Cardiac fibroblast (primary cell): ENCODE measurements at places on chromosomes 3 and 15.
A peak's percentile ranks its signal among the peaks of the same experiment; 100 is the strongest.

DNA sequence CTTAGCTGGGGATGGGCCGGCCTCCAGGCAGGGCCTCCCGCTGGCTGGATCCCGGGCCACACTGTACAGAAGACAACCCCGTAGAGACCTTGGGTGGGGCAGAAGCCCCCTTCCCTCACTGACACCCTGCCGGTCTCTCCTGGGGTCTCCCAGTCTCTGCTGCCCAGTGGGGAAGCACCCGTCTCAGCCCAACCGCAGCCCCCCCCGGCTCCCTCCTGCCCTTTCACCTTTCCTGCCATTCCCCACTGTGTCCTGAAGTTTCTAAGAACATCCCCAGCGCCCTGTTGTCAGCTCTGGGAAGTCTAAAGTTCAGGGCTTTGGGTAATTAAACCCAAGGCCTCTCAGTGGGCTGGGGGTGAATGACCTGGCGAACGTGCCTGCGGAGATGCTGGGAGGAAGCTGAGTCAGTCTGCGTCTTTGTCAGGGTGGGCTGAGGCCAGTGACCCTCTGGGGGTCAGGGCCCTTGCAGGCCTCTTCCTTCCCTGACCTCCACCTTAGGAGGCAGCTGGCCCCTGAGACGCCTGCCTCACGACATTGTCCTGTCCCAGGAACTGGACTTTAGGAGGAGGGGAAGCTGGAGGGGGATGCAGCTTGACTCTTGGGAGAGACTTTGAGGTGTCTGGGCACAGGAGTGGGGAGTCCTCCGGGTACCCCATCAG is 1.4 kb upstream of the SLC51A start:
- DNase-seq, result no peak

DNA sequence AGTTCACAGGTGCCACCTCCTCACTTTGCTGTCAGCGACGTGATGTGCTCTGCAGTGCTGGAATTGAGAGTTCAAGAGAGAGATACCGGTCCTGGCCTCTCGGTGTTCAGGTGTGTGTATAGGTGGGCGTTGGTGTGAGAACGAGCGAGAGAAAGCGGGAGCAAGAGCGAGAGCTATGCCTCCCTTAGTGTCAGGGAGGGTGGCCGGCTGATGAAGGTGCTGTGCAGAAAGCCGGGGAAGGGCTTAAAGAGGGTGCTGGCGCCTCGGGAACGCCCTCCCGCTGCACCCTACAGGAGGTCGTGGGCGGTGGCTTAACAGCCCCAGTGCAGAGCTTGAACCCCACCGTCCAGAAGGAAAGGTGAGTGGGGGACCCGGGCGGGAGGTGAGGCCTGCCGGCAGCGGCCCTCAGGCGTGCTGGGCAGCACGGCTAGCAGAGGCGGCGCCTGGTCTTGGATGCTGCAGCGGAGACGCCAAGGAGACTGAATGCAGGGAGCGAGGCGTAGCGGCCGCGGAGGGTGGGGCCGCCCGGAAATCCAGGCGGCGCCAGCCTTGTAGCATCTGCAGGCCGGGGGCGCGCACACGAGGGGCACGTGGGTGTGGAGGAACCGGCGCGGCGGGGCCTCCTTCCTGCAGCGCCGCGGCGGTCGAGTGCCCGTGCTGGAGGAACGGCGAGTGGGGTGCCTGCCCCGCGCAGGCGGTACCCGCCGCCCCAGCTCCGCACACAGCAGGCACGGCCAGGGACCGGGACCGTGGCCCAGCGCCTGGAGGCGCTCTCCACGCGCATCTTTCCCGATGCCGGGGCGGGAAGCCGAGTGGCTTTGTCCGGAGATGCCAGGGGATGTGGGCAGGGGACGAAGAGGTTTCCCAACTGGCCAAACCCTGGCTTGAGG is 246.8 kb upstream of the TOPAZ1 start:
- peak; percentile 55 for DNase-seq

- peak; percentile 77 for DNase-seq
Observed at GRCh38 chr3:138834596-138835396, at the start of gene PIK3CB. Gene PIK3CB, minus strand, starts transcription at chr3:138834928. Its CDS starts 75,585 bp downstream, at chr3:138759343.

DNA sequence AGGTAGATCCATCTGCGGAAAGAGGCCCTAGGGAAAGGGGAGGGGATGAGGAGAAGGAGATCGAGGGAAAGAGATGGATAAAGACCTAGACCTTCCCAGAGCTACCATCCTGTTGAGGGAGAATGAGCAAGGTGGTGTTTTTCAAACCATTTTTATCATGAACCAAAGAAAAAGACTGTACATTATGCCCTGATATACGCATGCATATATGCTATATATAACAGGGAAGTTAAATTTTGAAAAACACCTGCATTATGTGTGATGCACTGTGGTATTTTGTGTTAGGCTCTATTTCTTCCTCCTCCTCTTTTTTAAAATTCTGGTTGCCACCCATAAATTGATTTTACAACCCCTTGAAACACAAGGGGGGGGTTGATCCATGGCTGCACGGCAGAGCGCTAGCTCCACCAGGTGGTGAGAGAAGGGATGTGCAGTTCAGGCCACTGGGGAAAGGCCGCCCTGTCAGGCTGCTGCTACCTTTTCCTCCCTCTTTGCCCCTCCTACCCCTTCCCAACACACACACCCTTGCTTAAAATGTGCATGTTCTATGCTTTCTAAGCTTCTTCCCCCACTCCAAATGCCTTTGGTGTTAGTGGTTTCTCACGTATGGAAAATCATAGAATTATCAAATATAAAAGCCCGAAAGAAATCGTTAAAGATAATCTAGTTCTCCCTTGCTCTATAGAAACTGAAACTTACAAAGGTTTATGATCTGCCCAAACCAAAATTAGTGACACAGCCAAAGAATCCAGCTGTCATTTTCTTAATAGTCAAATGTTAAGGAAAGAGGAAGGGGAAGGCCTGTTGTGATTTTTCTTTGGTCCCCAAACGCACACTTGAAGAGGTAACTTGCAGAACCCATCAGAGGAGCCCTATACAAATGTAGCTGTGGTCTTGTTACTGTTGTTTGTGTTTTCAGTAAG is 262.0 kb upstream of the UMPS start:
- DNase-seq, result peak; percentile 49
